ENCODE measurements at places on chromosomes 7 and 10.
A peak's percentile ranks its signal among the peaks of the same experiment; 100 is the strongest.

DNA sequence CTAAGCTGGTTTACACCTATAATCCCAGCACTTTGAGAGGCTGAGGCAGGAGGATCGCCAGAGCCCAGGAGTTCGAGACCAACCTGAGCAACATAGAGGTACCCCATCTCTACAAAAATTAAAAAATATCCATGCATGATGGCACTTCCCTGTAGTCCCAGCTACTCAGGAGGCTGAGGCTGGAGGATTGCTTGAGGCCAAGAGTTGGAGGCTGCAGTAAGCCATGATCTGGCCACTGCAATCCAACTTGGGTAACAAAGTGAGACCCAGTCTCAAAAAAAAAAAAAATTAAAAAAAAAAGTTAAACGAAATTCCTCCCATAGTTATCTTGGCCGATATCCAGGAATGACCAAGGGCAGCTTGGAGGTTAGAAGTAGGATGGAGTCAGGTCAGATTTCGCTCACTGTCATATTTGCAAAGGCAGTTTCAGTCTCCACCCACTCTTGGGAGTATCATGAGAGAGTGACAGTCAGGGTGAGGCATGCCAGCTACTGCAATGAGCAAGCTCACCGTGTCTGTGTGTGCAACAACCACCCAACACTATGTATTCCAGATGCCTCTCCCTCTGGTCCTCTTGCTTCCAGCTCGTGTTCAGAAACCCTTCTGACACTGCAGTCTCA is 6.0 kb upstream of the ZDHHC4 start:
- no peak for DNase-seq

DNA sequence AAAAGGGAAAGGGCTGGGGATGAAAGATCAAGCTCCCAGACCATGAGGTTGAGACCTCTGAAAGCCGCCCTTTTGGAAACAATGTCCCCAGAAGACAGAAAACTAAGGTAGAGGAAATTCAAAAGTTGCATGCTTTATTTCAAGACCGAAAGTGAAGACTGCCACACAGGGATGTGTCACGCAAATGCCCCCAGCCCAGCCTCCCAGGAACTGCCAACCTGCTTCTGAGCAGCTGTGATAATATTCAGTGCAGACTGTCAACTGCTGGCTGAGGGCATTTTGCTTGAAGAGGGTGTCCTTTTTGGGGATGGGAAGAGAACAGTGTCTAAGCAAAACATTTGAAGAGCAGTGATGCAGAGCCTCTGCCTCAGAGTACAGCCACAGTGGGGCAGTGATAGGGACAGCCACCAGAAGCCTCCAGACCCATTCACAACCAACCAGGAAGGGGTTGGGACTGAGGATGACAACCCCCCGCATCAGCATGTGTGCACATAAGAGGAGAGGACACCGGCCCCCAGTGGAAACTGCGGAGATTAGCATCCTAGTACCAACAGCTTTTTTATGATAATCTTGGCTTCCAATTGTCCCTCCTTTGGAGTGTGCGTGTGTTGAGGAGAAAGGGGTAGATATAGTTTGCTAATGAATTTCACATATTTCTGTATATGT is 34.7 kb upstream of the NFE2L3 start:
- DNase-seq, result no peak

DNA sequence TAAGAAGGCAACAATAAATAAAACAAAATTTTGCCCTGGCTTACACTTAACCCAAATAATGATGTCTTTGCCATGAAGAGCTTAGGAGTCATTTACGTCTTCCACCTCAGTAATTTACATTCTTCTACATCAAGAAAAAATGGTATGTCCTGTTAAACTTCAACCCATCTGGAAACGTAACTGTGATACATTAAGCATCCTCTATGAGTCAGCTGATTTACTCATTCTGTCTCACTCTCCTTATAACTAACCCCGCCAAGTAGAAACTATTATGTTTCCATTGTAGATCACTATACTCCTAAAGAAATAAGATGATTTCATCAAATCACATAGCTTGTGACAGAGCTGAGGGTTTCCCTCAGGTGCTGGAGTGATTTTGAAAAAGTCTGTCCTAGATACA is 330.7 kb downstream of the CDC14C start:
- DNase-seq, result no peak

GRCh38 chr7:2545746-2546425 is 9.4 kb downstream of the BRAT1 start:
- no peak for DNase-seq

- DNase-seq, result no peak
These were observed 80.3 kb downstream of the PLXNA4 start for GRCh38 chr7:132495936-132496335.

DNA sequence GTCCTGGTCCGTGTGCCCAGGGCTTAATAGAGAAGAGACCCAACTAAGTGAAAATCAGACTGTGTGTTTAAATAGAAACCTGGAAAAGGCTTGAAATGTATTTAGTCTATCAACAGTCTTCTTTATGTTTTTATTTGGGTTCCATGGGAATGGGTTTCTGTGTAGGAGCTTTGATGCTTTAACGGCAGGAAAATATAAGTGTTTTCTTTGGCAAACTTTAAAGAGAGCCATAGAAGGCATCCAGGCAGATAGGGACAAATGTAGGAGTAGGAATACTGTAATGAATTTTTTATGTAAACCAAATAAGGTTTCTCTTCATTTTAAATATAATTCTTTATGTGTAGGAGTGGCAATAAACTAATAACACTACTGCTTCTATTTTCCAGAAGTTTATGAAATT is 989.0 kb downstream of the GATA3 start:
- no peak for DNase-seq

GRCh38 chr7:46143421-46143820 is 222.3 kb upstream of the IGFBP3 start:
- DNase-seq, result no peak

DNA sequence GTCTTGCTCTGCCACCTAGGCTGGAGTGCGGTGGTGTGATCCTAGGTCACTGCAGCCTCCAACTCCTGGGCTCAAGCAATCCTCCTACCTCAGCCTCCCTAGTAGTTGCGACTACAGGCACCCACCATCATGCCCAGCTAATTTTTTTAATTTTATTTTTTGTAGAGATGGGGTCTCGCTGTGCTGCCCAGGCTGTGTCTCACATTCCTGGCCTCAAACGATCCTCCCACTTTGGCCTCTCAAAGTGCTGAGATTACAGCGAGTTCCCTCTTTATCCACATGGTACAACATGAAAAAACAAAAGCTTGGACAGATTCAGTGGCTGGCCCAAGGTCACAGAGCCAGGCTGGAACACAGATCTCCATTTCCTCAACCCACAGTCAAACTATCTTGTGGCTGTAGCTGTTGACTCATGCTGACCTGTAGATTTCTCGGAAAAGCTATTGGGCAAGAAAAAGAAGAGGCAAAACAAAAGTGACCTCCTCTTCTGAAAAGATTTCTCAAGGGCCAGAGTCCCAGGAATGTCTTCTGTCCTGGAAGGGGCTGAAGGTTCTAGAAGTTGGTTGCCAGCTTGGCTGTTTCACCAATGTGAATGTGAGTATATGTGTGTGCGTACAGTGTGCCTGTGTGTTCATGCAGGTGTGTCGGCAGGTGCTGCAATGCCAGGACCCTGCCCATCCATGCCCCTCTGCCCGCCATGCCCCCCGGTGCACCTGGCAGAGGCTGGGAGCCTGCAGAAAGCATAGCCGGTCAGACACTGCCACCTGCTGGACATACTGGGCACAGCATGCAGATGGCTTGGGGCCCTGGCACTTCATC is 28.4 kb downstream of the TMEM130 start:
- DNase-seq, result no peak

GRCh38 chr7:15780271-15780670 is 93.8 kb upstream of the MEOX2 start:
- no peak for DNase-seq

GRCh38 chr10:32446536-32447406 is 831 bp downstream of the CCDC7 start:
- DNase-seq, result no peak

- DNase-seq, result peak; percentile 71
These were observed 601.4 kb upstream of the MGMT start for GRCh38 chr10:128865436-128866195.

DNA sequence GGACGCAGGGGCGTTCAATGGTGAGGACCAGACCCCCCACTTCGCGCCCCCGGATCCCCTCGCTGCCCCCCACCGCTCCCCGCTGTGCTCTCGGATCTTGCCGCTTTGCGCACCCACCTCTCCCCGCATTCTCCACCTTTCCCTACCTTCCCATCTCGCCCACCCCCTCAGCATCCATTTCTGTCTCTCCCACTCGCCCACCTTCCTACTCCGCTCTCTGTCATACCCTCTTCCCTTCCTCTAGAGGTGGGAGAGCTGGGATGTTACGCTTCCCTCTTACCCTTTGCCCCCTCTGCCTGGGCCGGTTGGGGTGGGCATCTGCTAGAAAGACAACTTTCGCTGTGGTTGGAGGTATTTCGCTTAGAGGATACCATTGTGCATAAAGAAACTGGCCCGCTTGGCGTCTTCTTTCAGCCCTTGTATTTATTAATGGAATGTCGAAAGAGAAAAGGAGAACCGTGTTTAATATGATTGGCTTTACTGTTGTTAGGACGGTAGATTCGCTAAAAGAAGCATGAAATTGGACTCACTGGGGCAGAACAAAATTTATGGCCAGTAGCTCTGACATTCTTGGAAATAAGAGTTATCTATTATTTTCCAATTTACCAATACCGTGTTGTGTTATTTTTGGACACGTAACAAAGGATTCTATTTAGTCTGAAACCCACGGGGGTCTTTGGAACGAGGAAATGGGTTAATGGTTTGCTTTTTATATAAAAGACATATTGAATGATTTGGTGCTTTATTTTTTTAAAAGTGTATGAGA is 873 bp downstream of the PRKAR2B start:
- no peak for DNase-seq

GRCh38 chr10:78559661-78560340 is 509.0 kb upstream of the ZMIZ1 start:
- DNase-seq, result no peak

DNA sequence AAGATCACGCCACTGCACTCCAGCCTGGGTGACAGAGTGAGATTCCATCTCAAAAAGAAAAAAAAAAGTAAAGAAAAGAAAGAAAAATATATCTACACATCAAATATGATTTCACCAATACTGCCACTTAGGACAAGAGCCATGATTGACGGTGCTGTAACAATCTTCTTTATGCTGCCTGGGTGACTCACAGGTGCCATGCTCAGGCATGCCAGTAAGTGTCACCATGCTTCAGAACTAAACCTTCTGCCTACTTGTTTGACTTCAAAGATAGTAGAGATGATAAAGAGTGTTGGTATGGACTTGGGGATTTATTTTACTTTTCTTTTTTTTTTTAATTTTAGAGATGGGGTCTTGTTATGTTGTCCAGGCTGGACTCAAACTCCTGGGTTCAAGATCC is 33.6 kb upstream of the DNMBP start:
- no peak for DNase-seq

DNA sequence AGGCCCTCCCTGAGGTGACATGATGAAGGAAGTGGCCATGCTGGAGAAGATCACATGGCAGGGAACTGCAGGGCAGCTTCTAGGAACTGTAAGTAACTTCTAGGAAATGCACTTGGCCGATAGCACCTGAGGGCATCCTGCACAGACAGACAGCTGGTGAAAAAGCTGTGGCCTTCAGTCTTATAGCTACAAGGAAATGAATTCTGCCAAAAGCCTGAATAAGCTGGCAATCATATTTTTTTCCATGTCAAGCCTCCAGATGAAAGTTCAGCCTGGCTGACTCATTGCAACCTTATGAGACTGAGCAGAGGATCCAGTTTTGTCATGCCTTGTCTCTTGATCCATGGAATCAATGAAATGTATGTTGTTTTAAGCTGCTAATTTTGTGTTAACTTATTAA is 91.1 kb upstream of the CACNA2D1 start:
- no peak for DNase-seq

DNA sequence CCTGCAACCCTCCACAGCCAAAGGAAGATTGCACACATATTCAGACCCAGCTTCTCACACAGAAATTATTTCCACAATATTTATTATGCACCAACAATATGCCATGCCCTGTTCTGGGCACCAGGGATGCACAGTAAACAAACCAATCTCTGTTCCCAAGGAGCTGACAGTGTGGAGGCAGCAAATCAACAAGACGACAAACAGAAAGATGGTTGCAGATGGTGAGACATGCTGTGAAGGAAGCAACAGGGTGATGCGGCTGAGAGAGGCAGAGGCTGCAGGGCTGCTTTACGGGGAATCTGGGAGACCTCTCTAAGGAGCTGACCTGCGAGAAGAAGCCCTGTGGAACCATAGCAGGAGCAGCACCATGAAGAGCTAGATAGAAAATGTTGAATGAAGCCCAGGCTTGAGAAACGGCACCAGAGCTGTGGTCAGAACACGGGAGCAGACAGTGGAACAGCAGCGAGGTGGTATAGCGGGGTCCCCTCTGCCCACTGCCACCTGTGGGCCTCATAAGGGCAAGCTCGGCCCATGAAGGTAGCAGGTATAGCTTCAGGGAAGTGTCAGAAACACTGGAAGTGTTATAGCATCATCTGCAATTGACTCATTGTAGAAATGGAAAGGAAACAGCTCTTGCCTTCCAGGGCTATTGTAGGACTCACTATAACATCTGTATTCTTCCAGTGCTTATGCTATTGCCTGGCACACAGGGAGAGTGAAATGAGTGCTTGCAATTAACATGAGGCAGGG is 17.4 kb downstream of the RBP3 start:
- DNase-seq, result no peak

- no peak for DNase-seq
These were observed 126.7 kb upstream of the PRSS58 start for GRCh38 chr7:142384493-142384922.

- no peak for DNase-seq
These were observed 1031.7 kb downstream of the LRMDA start for GRCh38 chr10:76463111-76463510.

DNA sequence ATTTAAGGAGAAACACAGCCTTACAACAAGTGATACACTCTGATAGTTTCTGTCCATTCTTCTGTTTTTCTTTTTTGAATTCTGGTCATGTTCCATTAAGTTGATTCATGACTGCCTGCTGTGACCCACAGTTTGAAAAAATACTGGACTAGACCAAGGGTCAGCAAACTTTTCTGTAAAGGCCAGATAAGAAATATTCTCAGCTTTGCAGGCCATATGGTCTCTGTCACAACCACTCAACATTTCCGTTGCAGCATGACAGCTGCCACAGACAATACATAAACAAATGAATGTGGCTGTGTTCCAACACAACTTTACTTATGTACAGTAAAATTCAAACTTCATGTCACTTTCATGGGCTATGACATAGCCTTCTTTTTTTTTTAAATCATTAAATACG is 156.7 kb downstream of the PLXNA4 start:
- DNase-seq, result no peak

DNA sequence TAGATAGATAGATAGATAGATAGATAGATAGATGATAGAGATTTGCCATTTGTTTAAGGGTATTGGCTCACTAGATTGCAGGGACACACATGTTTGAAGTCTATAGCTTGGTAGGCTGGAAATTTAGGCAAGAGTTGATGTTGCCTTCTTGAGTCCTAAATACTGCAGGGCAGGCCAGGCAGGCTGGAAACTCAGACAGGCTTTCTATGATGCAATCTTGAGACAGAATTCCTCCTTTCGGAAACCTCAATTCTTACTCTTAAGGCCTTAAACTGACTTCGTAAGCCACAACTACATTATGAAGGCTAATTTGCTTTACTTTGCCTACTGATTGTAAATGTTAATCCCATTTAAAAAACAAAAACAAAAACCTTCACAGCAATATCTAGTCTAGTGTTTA is 322.9 kb upstream of the AKR1E2 start:
- DNase-seq, result no peak

- DNase-seq, result peak; percentile 47
These were observed 19.9 kb upstream of the FAM180A start for GRCh38 chr7:135768467-135768866.
